Ecto neural progenitor cell (in vitro differentiated cells): ENCODE measurements at places on chromosomes 16 and 17.
A peak's percentile ranks its signal among the peaks of the same experiment; 100 is the strongest.

DNA sequence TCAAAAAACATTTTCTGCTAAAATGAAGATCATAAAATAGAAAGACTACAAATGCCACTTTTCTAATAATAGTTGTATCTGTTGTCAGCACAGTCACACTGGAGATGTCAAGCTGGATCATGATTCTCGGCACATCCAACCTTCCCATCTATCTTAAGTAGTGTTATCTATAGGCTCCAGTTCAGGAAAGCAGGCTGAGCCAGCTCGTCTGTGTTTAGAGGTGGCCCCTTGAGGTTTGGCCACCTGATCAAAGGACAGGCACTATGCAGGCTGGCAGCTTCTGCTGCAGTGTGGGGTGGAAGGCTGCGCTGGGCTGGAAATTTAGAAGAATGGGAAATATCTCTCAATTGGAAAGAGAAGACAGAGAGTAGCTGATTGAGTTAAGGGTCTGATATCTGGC lies 32.4 kb downstream of the SMYD4 start:
- DNase-seq: no peak

DNA sequence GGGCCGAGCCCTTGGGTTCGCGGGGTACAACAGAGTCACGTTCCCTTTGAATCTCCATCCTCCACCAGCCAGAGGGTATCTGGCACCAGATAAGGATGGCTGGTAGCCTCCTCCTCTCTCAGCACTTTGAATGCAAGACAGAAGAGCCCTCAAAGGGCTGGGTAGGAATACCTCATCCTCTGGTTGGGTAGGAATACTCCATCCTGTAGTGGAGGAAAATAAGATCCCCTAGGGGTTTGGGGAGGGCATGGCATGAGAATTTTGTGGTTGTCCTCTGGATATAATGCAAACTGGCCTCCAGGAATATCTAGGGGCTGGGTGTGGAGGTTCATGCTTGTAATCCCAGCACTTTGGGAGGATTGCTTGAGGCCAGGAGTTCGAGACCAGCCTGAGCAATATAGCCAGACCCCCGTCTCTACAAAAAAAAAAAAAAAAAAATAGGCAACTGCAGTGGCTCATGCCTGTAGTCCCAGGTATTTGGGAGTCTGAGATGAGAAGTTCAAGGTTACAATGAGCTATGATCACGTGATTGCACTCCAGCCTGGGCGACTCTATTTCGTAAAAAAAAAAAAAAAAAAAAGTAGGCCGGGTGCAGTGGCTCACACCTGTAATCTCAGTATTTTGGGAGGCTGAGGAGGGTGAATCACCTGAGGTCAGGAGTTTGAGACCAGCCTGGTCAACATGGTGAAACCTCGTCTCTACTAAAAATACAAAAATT lies 2.7 kb downstream of the IGFBP4 start:
- DNase-seq: no peak

DNA sequence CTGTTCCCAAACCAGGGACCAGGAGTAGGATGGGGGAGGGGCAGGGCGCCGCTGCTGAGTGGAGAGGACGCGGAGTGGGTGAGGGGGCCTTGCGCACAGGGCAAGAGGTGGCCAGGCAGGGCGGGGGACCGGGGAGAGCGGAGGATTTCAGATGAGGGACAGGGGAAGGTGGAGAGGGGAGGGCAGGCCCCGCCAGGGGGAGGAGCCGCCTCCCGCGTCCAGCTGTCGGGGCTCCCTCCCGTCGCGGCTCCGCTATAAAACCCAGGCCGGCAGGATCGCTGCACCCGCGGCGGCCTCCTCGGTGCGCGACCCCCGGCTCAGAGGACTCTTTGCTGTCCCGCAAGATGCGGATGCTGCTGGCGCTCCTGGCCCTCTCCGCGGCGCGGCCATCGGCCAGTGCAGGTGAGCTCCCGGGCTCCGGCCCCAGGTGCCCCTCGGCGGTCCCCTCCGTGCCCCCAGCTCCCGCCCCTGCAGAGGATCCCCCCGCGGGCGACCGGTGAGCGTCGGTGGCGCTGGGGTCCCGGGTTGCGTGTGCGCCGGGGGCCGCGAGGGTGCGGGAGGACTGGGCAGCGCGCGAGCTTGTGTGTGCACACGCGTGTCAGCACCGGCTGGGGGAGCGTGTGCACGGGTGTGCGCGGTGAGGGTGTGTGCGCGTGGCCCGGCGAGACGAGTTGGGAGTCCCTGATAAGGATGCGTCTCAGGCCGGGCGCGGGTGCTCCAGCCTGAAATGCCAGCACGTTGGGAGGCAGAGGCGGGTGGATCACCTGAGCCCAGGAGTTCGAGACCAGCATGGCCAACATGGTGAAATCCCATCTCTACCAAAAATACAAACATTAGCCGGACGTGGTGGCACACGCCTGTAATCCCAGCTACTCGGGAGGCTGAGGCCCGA lies at the start of gene CA4:
Gene CA4, plus strand, starts transcription at position 283 of the 892 bp plus-strand sequence. Its CDS starts 62 bp downstream, at position 345.
- DNase-seq: peak; percentile 80

- DNase-seq: no peak
These were observed 20.8 kb downstream of the ZNHIT3 start for GRCh38 chr17:36507266-36507665.

DNA sequence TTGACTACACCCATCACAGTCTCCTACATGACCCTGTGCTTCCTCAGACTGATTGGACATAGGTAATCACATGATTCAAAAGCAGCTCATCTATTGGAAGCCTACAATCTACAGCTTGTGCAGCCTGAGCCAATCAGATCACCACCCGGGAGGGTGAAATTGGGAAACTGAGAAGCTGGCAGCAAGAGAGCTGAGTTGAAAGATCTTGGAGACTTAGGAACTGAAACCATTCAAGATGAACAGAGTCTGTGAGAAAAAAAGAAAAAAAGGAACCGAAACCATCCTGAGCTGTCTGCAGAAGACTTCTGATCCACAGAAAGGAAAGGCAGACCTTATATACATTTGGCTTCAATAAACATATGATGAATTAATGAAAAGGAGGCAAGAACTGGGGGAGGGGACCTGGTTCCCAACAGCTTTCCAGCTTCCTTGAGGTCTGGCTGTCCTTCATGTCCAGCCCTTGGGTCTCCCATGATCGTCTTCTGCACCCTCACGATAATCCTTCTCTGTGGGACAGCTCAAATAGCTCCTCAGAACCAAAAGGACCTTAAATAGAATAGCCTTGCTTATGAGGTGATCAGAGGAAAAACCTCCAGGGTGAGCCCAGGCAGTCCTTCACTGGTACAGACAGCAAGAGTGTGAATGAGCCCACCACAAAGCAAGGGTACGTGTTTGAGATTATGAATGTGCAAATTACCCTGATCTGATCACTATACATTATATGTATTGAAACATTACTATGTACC lies 32.6 kb downstream of the PLXDC1 start:
- no peak for DNase-seq

DNA sequence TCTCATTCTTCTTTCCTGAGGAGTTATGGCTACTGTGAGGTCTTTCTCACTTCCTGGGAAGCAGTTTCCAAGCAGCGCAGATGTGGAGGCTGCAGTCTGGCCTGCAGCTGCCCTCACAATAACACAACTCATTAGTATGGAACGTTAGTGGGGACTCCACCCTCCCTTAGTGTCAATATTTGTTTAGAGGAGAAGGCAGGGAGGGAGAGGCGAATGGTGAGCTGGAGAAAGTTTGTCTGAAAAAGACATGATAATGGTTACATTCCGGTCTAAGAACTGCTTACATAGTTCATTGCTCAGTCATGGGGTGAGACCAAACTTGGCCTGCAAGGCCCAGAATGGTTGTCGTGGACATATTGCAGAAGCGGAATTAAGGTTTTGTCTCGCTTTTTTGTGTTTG lies 170.2 kb downstream of the HS3ST3B1 start:
- no peak for DNase-seq

GRCh38 chr17:76983075-76983775 lies 115.0 kb downstream of the MGAT5B start:
- no peak for DNase-seq

DNA sequence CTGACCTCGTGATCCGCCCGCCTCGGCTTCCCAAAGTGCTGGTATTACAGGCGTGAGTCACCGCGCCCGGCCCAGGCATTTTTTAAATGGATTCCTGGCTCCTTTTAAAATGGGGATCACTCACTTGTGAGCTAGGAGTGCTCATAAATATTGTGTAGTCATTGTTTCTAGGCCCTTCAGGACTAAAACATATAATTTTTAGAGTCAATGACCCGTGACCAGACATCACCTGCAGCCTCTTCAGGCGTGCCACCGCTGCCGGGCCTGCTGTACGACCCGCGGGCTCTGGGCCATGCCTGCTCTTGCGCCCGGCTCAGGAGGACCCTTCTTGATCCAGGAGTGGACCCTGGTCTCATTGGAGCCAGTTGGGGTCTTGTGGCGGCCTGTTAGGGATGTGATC lies 30.8 kb downstream of the EFCAB5 start:
- DNase-seq: no peak

- no peak for DNase-seq
These were observed 161.2 kb downstream of the MRTFB start for GRCh38 chr16:14232106-14232864.
